ENCODE measurements at places on chromosomes 16 and 17. TPM values are rescaled to one million over a fixed set of nuclear protein-coding genes. Genes with fewer than 3 reads are reported as not detected.

DNA sequence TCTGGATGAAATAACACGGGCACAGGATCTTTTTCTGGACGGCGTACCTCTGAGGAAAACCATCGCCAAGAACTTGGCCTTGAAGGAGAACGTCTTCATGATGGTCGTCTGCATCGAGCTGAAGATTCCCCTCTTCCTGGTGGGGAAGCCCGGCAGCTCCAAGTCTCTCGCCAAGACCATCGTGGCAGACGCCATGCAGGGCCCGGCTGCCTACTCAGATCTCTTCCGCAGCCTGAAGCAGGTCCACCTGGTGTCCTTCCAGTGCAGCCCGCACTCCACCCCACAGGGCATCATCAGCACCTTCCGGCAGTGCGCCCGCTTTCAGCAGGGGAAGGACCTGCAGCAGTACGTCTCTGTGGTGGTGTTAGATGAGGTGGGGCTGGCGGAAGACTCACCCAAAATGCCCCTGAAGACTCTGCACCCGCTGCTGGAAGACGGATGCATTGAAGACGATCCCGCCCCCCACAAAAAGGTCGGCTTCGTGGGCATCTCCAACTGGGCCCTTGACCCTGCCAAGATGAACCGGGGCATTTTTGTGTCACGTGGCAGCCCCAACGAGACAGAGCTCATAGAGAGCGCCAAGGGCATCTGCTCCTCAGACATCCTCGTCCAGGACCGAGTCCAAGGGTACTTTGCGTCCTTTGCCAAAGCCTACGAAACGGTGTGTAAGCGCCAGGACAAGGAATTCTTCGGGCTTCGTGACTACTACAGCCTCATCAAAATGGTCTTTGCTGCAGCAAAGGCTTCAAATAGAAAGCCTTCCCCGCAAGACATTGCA, 68.3 kb upstream of the ENDOV start:
- no peak for DNase-seq
- H3K27me3 ChIP-seq = peaks cover 5% of the 10 kb centered on the region
- H3K4me1 ChIP-seq = peaks cover 4% of the 10 kb centered on the region
- no peak overlapping the region for H3K27ac ChIP-seq

DNA sequence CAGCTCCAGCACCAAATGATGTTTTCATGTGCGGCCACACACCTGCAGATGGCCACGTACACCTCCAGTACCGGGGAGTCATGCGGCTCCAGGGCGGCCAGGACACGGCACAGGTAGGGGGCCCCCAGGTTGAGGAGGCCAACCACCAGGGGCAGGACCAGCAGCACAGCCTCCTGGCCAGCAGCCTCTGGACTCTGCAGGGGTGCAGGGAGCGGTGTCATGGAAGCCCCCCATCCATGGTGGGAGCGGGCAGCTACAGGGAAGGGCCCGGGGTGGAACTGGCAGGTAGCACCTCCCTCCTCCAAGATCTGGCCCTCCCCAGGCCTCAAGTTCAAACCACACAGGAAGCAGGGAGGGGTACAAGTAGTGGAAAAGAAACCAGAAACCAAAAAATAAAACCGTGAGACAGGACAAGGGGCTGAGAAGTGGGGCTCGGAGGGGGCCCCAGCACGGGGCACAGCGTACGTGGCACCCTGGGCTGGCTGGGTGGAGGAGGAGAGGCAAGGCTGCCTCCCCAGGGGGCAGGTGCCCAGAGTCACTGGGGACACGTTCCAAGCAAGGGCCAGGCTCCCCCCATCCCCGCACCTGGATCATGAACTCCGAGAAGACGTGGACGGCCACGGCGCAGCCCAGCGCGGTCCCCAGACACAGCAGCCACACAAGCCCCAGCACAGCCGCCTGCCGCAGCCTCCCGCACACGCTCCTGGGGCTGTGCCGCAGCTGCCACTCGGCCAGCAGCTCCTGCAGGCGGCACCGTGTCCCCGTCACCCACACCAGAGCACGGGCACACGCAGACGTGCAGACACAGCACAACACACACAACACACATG, 7.4 kb downstream of the TMC6 start:
- H3K4me3 ChIP-seq = peak overlapping the region; percentile 67
- peaks cover 2% of the 10 kb centered on the region for H3K27me3 ChIP-seq
- peak; percentile 79 for DNase-seq
- peaks cover 23% of the 10 kb centered on the region for H3K36me3 ChIP-seq
- peaks cover 48% of the 10 kb centered on the region for H3K4me1 ChIP-seq
- H3K27ac ChIP-seq = peak overlapping the region; percentile 95

GRCh38 chr16:48537275-48537674, 72.7 kb downstream of the N4BP1 start:
- peaks cover 28% of the 10 kb centered on the region for H3K4me1 ChIP-seq
- DNase-seq = no peak
- H3K27me3 ChIP-seq = peaks cover 4% of the 10 kb centered on the region
- H3K27ac ChIP-seq = peak overlapping the region; percentile 30
- H3K36me3 ChIP-seq = peaks cover 3% of the 10 kb centered on the region

DNA sequence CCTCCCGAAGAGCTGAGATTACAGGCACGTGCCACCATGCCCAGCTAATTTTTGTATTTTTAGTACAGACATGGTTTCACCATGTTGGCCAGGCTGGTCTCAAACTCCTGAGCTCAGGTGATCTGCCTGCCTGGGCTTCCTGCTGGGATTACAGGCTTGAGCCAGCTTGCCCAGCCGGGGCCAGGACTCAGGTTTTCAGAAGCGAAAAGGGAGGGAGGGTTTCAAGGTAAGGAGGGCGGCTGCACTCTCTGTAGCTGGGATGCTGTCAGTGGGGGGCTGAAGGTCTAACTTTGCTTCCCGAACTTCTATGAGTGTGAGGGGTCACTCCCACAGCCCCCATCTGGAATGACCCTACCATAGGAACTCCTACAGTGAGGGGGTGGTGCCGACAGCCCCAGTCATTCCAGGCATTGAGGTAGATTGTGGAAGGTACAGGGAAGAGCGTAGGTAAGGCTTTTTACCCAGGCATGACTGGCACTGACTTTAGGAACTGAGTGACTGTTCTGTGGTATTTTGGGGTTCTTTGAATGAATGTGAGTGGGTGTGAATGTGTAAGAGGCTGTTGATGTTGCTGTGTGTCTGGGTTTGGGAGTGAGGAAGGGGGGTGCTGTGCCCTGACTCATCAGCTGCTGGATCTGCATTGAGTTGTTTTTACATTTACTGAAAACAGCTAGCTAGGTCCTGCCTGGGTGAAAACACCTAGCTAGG, 3.8 kb upstream of the C1QL1 start:
- peaks cover 24% of the 10 kb centered on the region for H3K4me1 ChIP-seq
- no peak for DNase-seq
- H3K4me3 ChIP-seq = no peak overlapping the region
- peaks cover 3% of the 10 kb centered on the region for H3K27me3 ChIP-seq
- no peaks in the 10 kb centered on the region for H3K36me3 ChIP-seq

GRCh38 chr17:1227917-1228780, 42.1 kb upstream of the BHLHA9 start:
- peak; percentile 58 for DNase-seq
- H3K27me3 ChIP-seq = peaks cover 22% of the 10 kb centered on the region
- H3K4me1 ChIP-seq = peaks cover 22% of the 10 kb centered on the region
- H3K36me3 ChIP-seq = no peaks in the 10 kb centered on the region

DNA sequence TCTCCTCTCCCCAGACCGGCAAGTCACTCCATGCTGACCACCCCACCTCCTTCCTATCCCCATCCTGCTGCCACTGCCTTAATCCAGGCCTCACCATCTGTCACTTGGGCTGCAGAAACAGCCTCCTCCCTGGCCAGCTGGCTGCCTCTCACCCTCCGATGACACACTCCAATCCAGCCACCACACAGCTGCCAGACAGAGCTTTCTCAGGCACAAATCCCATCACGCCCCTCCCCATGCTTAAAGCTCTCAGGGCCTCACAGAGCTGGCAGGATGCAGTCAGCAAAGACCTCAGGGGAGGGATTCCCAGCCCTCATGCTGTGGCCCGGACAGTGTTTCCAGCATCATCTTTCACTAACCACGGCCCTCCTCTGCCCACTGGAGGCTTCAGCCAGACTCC, 13.7 kb downstream of the CAMKK1 start:
- DNase-seq = no peak
- H3K4me1 ChIP-seq = no peaks in the 10 kb centered on the region
- H3K27ac ChIP-seq = no peak overlapping the region
- no peak overlapping the region for H3K4me3 ChIP-seq

DNA sequence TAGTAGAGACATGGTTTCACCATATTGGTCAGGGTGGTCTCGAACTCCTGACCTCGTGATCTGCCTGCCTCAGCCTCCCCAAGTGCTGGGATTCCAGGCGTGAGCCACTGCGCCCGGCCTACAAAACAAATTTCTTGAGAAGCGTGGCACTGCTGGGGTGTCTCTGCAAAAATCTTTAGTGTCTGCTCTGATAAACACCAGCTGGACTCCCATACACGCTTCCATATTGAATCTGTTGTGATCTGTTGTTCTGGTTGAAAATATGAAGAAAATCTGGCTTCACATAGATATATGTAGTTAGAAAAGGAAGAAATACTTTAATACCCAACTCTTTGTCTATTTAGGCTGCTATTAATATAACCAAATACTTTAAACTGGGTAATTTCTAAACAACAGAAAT, 33.3 kb downstream of the VPS53 start:
- DNase-seq = no peak
- no peaks in the 10 kb centered on the region for H3K27me3 ChIP-seq
- peaks cover 13% of the 10 kb centered on the region for H3K4me1 ChIP-seq
- H3K4me3 ChIP-seq = no peak overlapping the region
- H3K27ac ChIP-seq = no peak overlapping the region

DNA sequence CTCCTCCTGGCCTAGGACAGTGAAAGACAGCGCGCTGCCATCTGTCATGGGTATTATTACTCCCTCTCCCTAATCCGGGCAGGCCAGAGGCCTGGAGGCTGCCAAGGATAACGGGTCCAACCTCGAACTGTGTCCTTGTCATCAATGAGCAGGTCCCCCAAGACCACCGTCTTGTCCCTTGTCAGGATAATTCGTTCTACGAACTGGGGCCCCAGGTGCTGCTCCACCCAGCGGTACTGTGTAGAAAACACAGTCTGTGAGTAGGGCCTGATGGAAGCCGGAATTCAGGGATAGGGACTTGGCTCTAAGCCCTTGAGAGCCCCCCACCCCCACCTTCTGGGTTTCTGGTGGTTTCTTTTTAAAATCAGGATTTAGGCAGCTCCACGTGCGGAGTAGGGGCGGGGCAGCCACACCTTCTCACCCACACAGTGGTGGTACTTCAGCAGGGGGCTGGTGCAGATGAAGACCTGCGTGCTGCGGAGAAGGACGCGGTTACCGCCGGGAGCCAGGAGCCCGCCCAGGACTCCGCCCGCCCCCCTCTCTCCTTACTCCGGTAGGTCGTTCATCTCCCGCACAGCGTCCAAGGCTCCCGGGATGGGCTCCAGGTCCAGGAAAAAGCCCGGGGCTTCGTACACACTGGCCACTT, 787 bp downstream of the NT5C start:
- peaks cover 2% of the 10 kb centered on the region for H3K27me3 ChIP-seq
- peak overlapping the region; percentile 87 for H3K27ac ChIP-seq
- DNase-seq = peak; percentile 29

DNA sequence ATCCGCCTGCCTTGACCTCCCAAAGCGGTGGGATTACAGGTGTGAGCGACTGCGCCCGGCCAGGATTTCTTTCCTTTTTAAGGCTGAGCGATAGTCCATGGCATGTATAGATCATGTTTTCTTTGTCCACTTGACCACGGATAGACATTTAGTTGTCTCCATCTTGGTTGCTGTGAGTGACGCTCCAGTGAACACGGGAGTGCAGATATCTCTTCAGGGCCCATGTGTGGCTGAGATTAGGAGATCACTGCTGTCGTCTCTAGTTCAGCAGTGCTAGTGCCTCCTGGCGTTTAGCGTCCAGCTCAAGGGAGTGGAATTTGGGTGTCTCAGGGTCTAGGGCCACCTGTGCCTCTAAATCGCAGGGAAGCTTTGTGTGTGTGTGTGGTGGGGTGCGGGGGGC, 41.5 kb downstream of the ABCC1 start:
- H3K4me3 ChIP-seq = no peak overlapping the region
- no peak for DNase-seq
- no peak overlapping the region for H3K27ac ChIP-seq
- H3K36me3 ChIP-seq = no peaks in the 10 kb centered on the region

- H3K4me3 ChIP-seq = no peak overlapping the region
- H3K27ac ChIP-seq = no peak overlapping the region
- no peaks in the 10 kb centered on the region for H3K36me3 ChIP-seq
- DNase-seq = no peak
These were observed 33.3 kb downstream of the TLE7 start for GRCh38 chr16:71408536-71408935.

GRCh38 chr16:1097156-1097555, 1.1 kb upstream of the C1QTNF8 start:
- DNase-seq = no peak
- H3K4me3 ChIP-seq = no peak overlapping the region
- H3K36me3 ChIP-seq = no peaks in the 10 kb centered on the region
- peaks cover under 1% of the 10 kb centered on the region for H3K27me3 ChIP-seq

DNA sequence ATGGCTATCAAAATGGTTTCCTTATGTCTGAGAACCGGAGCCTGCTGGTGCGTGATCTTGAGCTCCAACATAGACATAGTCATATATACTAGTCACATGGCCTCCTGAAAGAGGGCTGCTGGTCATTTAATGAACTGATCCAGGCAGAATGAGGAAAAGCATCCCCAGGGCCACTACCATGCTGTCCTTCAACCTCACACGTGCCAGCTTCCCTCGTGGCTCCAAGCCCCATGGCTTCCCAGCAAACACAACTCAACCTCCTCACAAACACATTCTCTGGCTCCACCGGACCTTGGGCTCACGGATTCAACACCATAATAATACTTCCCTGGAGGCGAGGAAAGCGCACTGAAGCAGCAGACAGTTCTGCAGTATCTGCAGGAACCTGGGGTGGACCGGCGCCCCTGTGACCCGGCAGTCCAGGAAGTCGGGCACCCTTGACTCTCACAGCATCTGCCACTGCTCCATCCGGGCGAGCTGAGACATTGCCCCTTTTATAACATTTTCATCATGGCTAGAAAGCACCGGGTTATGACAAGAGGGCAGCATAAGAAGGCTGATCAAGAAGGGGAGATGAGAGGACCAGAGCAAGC, 57.2 kb upstream of the CDH5 start:
- H3K36me3 ChIP-seq = no peaks in the 10 kb centered on the region
- H3K27ac ChIP-seq = no peak overlapping the region
- no peaks in the 10 kb centered on the region for H3K4me1 ChIP-seq
- peaks cover 1% of the 10 kb centered on the region for H3K27me3 ChIP-seq
- DNase-seq = no peak
- no peak overlapping the region for H3K4me3 ChIP-seq

- H3K27ac ChIP-seq = peak overlapping the region; percentile 79
- no peak for DNase-seq
- H3K4me1 ChIP-seq = peaks cover 46% of the 10 kb centered on the region
- peak overlapping the region; percentile 57 for H3K4me3 ChIP-seq
These were observed 114.8 kb downstream of the METRNL start for GRCh38 chr17:83194186-83194561.

- no peak for DNase-seq
- H3K4me1 ChIP-seq = no peaks in the 10 kb centered on the region
- H3K36me3 ChIP-seq = no peaks in the 10 kb centered on the region
- H3K4me3 ChIP-seq = no peak overlapping the region
- no peak overlapping the region for H3K27ac ChIP-seq
- H3K27me3 ChIP-seq = no peaks in the 10 kb centered on the region
These were observed 506.8 kb upstream of the SOX9 start for GRCh38 chr17:71613996-71614395.

The NUDT7 gene
- 4.7 TPM for polyA plus RNA-seq

The DPEP3 gene
- polyA plus RNA-seq = not detected

The HSD17B1 gene
- polyA plus RNA-seq = not detected

The NOXO1 gene
- 0.17 TPM for polyA plus RNA-seq
